ENCODE measurements at places on chromosomes 7 and 10. TPM values are rescaled to one million over a fixed set of nuclear protein-coding genes. Genes with fewer than 3 reads are reported as not detected.

DNA sequence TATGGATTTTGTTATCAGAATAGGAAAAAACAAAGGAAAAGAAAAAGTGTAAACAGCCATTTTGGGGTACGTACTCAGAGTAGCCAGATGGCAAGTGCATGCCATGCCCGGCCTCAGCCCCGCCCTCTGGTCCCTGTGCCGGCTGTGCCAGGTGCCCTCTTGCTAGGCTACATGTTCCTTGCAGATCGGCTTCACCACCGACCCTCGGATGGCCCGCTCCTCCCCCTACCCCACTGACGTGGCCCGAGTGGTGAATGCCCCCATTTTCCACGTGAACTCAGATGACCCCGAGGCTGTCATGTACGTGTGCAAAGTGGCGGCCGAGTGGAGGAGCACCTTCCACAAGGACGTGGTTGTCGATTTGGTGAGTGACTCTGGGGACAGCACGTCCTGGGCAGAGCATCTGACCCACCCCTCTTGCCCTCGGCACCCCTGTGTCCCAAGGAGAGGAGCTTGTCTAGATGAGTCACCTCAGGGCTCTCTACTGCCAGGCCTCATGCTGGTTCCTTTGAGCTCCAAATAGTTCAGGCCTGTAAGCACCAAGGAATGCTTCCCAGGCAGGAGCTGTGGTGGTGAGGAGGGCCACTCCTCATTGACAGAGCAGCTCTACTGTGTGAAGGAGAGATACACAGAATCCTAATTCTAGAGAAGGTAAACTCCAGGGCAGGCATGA lies 54.9 kb upstream of the ZMIZ2 start:
- DNase-seq = peak; percentile 86

DNA sequence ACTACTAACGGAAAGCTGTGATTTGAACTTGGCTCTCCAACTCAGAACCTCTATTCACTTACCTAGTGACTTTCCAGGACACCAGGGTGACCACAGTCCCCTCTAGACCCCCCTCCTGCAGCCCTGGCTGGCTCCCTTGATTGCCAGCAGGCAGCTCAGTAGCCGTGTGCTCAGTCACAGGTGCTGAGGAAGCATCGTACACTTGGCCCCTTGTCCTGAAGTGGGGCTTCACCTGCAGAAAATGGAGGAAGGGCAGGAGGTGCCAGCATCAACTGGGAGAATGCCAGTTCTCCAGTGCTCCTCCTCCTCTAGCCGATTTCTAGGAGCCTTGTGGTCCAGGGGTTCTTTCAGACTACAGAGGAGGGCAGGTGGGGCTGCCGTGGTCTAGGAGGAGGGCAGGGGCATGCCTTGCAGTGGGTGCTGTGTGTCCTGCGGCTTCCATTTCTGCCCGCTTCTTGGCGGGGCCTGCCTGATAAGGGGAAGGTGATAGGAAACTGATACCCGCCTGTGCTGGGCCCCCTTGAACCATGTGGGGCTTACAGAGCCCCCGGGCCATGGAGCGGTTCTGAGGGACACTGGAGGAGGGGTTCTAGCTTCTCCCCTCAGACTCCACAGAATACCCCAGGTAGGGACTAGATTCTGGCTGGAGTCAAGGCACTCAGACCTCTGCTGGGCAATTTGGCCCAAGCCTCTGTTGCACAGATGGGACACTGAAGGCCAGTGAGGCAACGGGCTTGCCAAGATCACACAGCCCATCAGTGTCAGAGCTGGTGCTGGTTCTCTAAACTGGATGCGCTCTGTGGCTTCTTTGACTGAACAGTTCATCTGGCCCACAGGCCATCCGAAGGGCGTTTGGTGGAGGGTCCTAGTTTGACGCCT lies 14.0 kb downstream of the FAM241B start:
- DNase-seq = no peak

- DNase-seq = peak; percentile 82
Observed at GRCh38 chr10:101602761-101603398, 14.8 kb downstream of the DPCD start.

DNA sequence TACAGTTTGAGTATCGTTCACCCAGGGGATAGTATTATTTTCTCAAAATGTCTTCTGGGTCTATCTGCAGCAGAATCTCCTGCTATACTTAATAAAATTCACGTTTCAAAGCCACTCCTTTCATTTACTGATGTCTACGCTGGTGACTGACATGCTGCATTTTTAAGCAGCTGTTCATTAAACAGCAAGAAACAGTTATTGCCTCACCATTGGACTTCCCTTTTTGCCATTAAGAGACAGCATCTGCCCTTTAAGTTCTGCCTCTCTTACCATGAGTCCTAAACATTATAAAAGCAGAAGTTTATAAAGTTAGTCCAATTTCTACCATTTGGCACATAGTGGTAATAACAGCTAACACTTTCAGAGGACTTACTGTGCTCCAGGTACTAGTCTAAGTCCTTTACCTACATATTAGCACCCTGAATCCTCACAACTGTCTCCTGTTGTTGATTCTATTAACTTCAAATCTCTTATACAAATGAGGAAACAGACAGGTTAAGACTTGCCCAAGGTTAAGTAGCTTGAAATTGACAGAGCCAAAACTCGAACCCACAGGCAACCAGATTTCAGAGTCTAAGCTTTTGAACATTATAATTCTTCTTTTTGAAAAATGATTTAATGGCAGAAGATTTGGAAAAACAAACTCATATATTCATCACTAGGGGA lies 169.5 kb downstream of the SNX13 start:
- DNase-seq = no peak

GRCh38 chr10:51950371-51950995 lies 251.1 kb upstream of the CSTF2T start:
- DNase-seq = no peak

NME8 gene
- not detected for total RNA-seq

SPDYE9 gene
- total RNA-seq = not detected

C7orf33 gene
- total RNA-seq = not detected
